Stimulated activated CD8-positive, alpha-beta memory T cell treated with anti-CD3 and anti-CD28 coated beads, Interleukin-4, amount 100 ng/mL, for 1 hour (primary cell): ENCODE measurements at places on chromosomes 3 and 15.

DNA sequence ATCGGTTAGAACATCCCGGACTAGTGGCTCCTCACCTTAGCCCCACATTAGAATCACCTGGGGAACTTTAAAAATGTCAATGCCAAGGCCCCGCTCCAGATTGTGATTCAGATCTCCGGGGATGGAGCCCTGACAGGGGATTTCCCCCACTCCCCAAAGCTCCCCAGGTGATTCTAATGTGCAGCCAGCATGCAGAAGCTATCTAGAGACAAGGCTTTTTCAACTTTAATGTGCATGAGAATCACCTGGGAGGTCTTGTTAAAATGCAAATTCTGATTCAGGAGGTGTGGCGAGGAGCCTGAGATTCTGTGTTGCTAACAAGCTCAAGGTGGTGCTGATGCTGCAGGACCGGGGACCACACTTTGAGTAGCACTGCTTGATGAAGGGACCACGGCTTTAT is 156.7 kb downstream of the RAB11A start:
- no peak for DNase-seq

DNA sequence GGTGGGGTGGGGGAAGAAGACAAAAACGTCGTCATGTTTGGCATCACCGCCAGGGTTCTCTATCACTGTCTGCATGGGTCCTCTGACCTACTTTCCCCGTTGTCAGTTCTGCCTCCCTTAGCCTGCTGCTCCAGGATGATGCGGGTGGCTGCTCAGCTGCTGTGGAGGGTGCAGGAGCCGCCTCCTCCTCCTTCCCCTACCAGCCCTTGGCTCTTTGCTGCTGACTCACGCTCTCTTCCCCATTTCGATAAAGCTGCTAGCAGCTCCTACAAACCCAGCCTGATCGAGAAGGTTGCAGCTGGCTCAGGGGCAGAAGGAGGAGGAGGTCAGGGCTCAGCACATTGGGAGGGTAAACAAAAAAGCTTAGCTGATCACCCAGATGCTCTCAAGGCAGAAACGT is 49.5 kb upstream of the SEC13 start:
- DNase-seq, result no peak

DNA sequence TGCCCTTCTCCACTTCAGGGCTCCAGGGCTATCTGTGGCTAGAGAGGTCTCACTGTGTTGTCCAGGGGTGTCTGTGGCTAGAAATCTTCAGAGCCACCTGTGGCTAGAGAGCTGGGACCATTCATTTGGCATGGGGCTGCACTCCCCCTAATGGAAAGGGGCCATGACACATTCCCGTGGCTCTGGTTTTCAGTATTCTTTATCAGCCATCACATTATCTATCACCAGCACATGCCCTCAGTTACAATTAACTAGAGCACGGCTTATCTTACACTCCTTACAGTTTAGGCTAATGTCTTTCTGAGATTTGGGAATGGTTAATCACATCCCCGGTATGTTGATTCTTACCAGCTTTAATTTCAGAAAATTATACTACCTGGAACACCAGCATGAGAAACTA is 128.6 kb downstream of the RORA start:
- DNase-seq, result no peak

DNA sequence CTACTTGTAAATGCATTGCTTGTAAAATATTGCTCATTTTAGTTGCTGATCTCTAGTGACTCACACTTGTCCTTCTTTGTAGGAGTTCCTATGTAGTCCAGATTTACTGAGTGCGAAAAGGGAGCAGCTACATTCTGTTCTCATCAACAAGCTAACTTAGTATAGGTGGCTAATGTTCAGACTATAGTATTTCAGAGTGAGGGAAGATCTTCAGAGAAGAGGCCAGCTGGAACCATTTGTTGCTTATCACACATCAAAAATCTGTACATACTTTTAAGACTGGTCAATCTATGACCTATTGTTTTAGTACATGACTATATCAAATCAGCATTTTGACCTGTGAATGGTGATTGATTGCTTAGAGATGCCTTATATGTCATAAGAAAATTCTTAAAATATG is 71.3 kb upstream of the THSD4 start:
- DNase-seq, result no peak
